ENCODE measurements at places on chromosomes 3 and 15.

DNA sequence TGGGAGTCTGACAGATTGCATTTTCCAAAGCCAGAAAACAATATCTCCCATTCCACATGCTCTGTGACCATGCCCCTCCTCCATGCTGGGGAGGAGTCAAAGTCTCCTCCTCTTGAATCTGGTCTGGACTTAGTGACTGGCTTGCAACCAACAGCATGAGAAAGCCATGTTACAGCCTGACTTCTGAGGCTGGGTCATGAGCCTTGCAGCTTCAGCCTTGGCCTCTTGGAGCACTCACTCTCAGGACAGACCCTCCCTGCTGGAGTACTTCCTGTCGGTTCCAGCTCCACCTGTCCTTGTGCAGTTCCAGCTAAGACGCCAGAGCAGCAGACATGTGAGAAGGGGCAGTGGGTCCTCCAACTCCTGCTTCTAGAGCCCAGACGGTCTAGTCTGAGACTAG lies 49.7 kb upstream of the RBSN start:
- no peak for DNase-seq

DNA sequence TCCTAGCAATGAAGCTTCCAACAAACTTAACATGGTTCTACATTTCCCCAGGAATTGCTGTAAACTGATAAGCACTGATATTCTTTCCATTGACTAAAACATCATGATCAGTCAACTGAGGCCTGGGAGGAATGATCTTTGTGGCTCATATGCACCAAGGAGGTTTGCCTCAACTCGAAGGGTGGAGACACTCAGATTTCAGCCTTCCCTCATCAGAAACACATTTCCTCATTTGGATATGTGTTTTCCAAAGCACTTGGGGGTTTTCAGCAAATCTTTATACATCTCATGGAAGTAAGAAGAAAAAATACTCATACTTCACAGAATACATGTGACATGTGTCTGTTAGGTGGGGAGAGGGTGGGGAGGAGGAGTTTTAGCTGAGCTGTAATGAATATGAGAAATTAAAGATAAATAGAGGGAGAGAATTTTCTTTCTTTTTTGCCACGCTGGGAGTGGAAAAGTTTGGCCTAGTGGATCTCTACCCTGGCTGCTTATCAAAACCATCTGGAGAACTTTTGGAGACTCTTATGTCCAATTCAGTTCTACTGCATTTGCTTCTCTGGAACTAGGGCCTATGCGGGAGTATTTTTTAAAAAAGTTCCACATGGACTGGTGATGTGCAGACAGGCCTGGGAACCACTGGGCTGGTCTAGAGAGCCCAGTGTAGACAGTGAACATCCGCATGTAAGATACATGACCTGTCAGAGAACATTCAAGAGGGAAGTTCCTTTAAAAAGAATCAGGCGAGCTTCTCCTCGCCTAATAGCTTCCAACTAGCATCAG lies 301.0 kb upstream of the ICE2 start:
- DNase-seq, result no peak

DNA sequence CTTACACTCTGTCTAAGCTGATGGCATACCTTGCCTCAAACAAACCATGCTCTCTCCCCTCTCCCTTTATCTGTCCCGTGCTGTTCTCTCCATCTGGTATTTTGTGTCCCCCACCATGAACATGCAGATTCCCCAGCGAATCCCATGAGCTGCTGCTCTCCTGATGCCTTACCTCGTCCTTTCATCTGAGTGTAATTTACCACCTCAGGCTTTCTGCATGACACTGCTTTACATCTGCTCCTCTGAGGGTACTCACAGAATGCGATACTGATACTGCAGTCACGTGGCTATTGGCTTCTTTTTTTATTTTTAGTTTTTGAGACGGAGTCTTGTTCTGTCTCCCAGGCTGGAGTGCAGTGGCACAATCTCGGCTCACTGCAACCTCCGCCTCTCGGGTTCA lies 341.7 kb downstream of the PTPRG start:
- DNase-seq, result no peak

GRCh38 chr3:66538390-66538789 lies 37.6 kb upstream of the LRIG1 start:
- DNase-seq, result no peak

DNA sequence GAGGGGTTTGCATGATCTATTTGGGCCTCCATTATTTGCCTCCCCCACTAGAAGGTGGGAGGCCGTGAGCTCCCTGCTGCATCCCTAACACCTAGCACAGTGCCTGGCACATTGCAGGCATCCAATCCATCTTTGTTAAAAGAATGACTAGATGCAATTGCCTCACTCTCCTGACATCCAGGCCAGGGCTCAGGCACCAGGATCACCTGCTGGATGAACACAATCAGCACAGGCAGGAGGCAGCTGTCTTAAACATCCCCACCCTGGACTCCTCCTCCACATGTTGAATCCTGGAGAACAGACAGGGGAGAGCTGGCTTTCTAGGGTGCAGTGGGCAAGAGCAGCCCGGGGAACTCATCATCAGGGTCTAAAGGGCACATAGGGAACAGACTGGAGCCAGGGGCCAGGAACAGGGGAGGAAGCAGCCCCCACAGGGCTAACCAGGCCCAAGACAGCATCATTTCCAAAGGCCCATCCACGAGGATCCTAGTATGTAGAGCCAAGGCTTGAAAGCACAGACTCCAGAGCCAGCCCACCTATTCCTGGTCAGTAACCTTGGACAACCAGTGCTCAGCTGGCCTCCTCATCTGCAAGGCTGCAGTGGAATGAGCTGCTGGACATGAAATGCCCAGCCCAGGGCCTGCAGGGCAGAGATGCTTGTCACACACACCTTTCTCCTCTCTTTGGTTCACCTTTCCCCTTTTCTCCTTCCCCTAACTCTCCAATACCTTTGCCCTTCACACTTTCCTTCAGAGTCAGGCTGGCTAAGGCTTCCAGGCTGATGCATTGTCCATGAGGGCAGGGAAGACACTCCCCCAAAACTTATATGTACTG lies 254.4 kb upstream of the TLE3 start:
- no peak for DNase-seq

DNA sequence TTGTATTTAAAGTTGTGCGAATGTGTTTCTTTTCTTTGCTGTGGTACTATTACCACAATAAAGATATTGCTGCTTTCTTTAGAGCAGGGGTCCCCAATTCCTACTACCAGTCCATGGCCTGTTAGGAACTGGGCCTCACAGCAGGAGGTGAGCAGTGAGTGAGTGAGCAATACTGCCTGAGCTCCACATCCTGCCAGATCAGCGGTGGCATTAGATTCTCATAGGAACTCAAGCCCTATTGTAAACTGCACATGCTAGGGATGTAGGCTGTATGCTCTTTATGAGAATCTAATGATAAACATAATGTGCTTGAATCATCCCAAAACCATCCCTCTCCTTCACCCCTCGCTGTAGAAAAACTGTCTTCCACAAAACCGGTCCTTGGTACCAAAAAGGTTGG lies 41.6 kb downstream of the DMXL2 start:
- no peak for DNase-seq

GRCh38 chr15:83164771-83165404 lies 42.7 kb downstream of the HDGFL3 start:
- DNase-seq, result no peak

DNA sequence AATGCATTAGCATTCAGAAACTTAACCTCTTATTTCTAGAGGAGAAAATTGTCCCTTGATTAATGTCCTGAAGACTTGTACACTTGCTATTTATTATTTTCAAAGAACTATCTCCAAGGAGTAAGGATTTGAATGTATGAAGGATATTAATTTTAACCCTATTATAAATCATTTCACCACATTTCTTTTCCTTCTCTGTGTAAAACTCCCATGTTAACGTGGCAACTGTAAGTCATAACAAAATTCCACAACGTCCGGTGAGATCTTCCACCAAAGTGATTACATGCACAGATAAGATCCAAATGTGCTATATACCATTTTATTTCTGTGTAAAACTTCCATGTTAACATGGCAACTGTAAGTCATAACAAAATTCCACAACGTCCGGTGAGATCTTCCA lies 229.1 kb upstream of the ARHGEF26 start:
- DNase-seq, result no peak

DNA sequence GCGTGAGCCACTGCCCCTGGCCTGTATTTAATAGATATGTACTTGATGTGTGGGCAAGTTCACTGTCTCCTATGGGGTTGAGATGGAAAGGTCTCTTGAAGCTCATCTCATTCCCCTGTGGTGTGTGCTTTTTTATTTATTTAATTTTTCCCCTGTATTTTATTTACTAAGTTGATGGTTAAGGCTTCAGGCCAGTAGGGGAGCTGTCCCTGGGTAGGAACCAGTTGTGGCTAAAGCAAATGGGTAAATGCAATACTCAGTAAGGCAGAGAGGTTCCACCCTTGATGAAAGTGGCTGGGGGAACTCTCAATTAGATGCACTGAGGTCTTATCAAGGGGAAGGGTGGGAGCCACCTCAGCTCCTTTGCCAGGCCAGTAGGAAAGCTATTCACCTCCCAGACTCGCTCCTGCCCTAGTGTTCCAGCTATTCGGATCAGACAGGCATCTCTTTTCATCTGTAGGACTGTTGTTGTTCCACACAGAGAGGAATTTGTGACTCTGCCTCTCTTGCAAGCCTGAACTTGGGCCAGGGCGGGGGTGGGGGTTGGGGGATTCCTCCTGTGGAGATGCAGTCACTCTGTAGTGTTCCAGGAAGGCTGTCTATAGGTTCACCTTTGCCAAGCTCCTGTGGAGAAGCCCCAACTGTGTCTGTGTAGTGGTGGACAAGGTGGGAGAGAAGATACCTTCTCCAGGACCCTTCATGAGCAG lies 26.1 kb downstream of the PCCB start:
- no peak for DNase-seq

- DNase-seq, result no peak
These were observed 330.2 kb downstream of the TIGIT start for GRCh38 chr3:114624047-114624445.

GRCh38 chr15:82849556-82850512 lies 40.4 kb downstream of the WHAMM start:
- no peak for DNase-seq

DNA sequence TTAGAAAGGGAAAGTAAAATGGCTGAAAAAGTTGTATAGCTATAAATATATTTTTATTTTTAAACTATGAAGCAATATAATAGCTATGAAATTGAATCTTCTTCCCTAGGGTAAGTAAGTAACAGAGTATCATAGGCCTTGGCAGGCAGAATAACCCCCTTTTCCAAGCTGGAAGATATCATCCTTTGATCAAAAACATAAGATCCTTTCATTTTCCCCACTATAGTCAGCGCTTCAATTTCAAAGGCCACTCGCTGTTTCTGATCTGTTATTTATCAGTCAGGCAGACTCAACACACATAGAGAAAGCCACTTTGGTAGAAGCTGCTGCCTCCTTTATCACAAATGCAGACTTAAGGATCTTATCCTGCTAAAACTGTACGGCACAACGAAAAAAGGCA lies 74.0 kb upstream of the UBE2E2 start:
- DNase-seq, result no peak

GRCh38 chr3:186275436-186275835 lies 86.6 kb downstream of the DGKG start:
- DNase-seq, result no peak

DNA sequence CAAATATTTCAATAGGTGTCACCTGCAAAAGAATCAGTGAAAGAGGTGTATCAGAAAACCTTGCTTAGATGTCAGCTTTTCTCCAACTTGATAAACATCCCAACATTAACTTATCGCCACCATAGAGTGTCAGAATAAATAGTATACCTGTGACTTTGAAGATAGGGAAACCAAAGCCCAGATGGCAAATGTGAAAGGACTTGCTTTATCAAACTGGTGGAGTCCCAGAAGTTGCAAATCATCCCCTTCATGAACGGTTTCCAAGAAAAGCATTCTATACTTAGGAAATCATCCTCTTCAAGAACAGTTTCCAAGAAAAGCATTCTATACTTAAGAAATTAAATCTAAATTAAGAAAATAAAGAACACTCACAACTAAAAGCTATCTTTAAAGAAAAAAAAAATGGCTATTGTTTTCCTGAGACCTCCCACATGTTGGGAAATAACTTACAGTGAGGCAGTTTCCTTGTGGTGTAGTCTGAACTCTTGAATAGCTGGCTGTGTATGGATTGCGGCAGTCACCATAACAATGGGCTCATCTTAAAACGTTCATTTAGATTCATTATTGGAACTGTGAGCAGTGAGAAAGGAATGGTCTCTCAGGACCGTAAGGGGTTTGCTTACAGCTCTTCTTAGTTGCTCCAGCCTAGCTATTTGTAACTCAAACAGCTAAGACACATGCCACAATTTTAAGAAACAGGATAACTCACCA lies 56.5 kb downstream of the GHSR start:
- DNase-seq, result no peak

- DNase-seq, result no peak
These were observed 136.8 kb downstream of the ANO10 start for GRCh38 chr3:43484926-43485488.

DNA sequence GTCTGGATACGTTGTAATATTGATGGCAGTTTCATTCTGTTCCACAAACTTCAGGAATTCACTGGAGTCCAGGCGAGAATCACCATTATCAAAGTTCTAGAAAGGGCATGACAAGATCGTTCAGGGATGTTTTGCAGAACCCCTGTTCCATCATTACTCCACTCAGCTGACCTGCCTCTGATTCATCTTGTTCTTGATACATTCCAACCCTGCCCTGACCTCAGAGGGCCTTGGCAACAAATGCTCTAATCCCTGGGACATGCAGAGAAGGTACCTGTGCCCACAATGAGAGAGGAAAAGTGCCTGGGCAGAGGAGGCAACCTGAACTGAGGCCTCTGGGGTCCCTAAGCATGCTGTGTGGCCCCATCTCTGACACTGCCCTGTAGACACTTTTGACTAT lies 45.9 kb downstream of the FSTL1 start:
- no peak for DNase-seq

- no peak for DNase-seq
These were observed 61.6 kb upstream of the ACAN start for GRCh38 chr15:88741671-88742070.

Measured in NCI-H1930 (cell line).